Cortex of kidney (tissue), 1 donor: ENCODE measurements at places on chromosomes 3 and 15.

GRCh38 chr3:112963683-112964082, 11.2 kb downstream of the CD200R1 start:
- DNase-seq = no peak

- no peak for DNase-seq
Observed at GRCh38 chr3:187914231-187914630, 169.0 kb upstream of the BCL6 start.

DNA sequence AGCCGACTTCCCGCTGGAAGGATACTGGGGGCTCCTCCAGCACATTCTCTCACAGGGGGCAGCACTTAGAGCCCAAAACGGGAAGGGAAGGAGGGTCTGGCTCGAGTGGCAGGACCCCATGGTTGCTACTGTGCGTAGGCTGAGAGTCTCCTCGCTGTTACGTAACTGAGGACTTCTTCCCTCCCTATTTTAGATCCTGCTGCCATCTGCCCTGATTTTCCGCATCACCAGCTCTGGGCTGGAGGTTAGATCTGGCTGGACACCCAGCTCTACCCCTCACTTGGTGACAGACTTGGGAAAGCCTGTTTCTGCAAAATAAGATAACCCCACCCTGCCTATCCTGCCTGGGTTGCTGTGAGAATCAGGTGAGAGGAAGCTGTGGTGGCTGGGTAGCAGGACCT, 47.7 kb downstream of the BDH1 start:
- no peak for DNase-seq

GRCh38 chr15:88401996-88402656, 65.1 kb downstream of the MRPL46 start:
- DNase-seq = no peak

DNA sequence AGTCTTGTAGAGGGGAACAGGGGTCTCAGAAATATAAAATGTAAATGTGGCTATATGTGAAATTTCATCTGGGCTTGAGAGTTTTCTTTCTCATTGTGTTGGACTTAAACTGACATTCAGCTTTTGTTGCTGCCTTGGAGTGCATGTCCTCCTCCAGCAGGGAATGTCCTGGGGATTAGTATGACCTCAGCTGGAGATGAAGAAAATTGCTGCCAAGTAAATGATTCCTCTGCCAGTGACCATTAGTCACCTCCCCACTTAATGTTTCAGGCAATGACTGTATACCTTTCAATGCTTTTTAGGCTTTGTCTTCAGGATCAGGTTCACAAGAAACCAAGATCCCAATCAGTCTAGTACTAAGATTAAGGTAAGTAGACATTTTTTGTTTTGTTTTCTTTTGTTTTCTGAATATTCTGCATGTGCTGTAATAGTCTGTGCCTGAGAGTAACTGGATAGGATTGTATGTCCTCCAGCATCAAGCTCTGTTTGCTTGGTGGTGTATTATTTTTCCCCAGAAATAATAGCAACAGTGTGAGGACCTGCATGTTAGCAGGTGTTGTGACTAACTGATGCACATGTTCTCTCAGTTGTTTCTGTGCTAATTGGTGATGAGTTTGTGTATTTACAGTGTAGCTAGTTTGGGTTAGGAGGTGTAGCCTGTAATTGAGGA, 18.1 kb upstream of the SLC22A13 start:
- no peak for DNase-seq

- no peak for DNase-seq
Observed at GRCh38 chr3:41224120-41224806, 25.0 kb downstream of the CTNNB1 start.

GRCh38 chr3:194373899-194374298, 4.4 kb upstream of the LRRC15 start:
- no peak for DNase-seq

- DNase-seq = no peak
Observed at GRCh38 chr15:90376789-90377188, 11.3 kb upstream of the IQGAP1 start.

GRCh38 chr3:183350164-183350563, 78.3 kb downstream of the MCF2L2 start:
- DNase-seq = no peak

GRCh38 chr3:111277226-111277625, 205.6 kb downstream of the NECTIN3 start:
- no peak for DNase-seq

DNA sequence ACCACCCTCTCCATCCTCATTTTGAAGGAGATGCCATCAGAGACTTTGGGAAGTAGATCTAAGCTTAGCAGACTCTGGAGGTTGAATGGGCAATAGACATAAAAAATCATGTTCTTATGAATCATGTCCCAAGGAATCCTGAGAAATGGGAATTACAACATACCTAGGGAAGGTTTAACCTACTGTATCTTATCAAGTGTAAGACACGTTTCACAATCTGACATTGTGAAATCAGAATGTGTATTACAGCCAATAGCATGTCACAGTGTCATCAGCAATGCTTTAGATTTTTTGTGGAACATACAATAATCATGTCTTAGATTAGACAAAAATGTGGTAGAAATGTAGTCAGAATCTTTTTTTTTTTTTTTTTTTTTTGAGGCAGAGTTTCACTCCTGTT, 332.4 kb upstream of the TLE3 start:
- DNase-seq = no peak

GRCh38 chr3:158354713-158355112, 216.3 kb upstream of the MLF1 start:
- no peak for DNase-seq

DNA sequence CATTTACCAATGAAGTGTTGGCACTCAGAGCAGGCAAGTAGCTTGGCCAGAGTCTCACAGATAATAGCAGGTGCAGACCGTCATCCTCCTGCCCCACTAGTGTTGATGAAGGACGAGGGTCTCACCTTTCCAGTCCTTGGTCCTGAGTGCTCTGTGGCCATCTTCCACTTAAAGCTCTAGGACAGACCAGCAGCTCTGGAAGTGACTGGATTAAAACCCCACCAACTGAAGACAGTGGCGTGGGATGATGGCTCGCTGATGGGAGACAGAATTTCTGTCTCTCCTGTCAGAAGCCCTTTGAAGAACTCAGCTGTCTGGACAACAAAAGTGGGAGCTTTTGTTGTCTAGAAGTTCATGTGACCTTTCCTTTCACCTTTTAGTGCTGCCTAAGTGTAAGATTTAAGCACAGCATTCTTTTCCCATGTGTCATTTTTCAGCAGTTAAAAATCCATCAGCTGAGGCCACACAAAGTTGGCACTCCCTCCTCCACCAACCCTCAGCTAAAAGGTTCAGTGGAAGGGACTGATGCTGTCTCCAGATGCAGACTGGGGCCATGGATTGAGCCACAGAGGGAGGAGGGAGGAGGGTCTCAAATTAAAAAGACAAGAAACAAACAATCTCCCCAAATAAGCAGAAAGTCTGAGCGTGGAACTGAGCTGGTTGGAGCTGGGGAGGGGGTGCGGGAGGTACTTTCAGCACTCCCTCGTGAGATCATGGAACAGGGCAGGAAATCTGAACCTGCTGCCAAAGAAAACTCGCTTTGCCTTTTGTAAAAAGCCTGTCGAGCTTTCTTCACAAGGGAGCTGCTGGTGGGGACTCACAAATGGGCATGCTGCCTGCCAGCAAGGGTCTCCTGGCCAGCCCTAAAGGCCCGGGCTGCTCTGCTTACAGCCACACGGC, 148.5 kb upstream of the CTDSPL start:
- DNase-seq = no peak

DNA sequence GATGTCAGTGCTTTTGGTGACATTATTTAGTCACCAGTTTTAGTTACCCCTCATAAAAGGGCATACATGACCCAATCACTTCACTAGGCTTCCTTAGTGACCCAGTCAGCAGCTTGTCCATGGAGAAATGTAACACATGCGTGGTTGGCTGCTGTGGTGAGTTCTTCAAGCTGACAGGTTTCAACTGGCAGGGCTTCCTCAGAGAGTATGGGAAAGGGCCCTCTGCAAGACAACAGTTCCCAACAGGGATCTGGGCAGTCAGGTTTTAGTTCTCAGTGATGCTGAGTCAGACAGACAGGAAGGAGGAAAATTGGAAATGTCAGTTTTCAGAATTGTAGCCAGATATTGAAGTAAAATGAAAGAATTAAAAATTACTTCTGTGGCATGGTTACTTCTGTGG, 282.5 kb downstream of the TBL1XR1 start:
- DNase-seq = no peak

DNA sequence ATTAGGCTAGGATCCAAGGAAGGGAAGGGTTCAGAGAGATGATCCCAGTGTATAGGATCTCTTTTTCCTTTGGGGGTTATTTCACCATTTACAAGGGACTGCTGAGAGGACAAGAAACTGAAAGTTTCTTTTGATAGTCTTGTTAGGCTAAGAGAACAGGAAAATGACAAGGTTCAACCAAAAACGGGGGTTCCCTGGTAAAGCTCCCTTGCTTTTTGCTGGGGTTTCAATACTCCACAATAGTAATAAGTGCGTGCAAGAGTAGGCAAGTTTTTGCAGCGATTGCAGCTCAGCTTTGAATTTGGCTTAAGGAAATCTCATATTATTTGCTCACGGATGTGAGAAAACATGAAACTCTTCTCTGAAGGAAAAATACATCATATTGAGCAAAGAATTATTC, 18.8 kb upstream of the SUSD5 start:
- no peak for DNase-seq

DNA sequence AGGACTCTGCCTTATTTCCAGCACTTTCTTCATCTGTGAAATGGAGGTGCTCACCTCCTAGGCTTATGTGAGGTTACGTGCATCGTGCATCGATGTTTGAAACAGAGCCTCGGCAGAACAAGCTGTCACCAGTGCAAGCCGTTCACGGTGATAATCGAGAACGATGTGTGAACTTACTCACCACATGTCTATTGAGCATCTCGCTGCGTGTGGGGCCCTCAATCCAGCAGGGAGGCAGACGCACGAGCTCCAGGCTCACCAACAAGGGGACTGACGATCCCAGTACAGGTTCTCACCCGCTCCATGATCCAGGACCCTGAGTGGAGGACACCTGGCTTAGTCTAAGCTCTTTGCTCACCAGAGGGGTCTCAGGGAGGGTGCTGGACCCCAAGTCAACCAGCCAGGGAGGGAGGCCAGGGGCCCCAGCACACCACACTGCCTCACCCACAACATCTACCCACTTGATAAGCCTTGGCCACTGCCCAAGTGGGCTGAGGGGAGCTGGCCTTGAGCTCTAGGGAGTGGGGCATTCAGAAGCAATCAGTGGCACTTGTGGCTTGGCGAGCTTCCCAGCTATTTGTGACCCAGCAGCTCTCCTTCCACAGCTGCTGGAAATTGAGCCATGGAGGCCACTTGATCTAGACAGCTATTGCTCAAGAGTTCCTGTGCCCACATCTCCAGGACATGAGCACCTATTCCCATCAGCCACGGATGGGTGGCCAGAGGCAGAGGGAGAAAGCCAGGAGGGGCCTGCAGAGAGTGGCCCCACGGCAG, 34.4 kb upstream of the SLC6A1 start:
- no peak for DNase-seq

- DNase-seq = no peak
Observed at GRCh38 chr3:192920411-192920810, 2.8 kb upstream of the MB21D2 start.

DNA sequence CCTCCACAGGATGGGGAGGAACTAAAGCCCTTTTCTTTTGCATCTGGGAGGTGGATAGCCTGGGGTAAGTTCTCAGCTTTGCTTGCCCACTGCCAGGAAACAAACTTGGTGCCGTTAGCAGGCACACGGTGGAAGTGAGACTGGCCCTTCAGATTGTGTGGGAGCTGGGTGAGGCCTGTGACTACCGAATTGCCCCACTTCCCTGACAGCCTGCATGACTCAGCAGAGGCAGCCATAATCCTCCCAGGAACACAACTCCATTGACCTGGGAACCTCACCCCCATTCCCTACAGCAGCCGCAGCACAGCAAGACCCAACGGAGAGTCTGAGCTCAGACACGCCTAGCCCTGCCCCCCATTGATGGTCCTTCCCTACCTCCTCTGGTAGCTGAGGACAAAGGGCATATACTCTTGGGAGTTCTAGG, 282.6 kb downstream of the KLF13 start:
- no peak for DNase-seq

DNA sequence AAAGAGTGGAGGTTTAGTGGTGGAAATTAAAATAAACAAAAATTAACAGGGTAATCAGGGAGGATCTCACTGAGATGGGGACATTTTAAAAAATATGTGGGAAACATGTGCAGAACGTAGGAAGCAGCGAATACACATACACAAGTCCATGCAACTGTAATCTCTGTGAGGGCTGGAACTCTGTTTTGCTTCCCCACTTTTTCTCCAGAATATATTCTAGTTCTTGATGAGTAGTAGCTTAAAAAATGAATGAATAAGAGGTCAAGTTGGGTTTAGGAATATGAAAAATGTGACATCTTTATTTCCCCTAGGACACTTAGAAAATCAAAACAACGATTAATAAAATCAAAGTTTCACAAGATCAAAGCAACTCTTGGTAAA, 312.2 kb upstream of the ZNF717 start:
- DNase-seq = no peak

DNA sequence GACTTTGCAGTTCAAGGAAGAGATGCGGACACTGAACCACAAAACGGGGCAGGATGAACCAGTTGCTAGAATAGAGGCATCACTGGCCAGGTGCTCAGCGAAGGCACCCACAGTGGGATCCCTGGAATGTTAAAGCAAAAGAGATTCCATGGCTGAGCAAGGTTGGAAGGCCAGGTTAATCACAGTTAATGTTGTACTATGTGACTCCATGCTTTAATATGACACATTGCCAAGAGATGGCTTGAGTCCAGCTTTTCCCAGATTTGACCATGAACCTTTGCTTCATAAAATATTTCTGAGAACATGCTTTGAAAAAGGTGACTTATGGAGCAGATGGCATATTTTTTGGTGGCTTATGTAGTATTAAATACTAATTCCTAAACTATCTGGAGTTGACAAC, 76.2 kb upstream of the CMTM7 start:
- DNase-seq = no peak

- DNase-seq = no peak
Observed at GRCh38 chr15:92033314-92033713, 179.8 kb downstream of the SLCO3A1 start.

GRCh38 chr3:67655364-67656121, 1.1 kb upstream of the SUCLG2 start:
- no peak for DNase-seq

DNA sequence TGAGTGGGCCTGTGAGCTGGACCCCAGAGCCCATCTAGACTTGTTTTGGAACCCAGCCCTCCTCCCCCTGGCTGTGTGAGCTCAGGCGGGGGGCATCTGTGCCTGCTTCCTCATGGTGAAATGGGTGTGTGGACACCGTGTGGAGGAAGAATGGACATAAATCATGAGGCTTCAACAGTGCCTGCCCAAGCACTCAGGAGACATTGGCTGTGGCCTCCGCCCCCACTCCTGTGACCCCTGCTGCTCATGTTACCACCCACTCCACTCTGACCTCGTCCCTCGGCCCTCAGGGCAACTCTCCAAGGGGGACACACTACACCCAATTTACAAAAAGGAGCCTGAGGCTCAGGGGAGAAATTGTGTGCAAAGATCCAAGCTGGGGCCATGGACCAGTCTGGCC, 16.6 kb downstream of the TPRA1 start:
- no peak for DNase-seq

DNA sequence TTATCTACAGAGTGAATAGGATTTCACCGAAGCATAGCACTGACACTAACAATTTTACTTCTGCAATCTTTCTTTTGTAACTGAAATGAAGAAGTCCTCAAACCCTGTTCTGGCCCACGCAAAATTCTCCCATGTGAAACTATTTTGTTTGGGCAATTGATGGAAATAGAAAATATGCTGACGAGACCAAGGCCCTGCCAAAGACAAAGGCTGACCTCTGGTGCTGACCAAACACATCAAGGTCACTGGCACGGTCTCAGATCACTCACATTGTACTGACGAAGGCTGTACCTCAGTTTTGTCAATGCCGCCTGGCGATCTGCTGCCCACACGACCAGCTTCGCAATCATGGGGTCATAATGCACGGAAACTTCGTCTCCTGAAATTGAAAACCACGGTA, 58.4 kb upstream of the DCUN1D1 start:
- no peak for DNase-seq
